Activated CD8-positive, alpha-beta memory T cell treated with anti-CD3 and anti-CD28 coated beads for 48 hours (primary cell): ENCODE measurements at places on chromosomes 2 and 18.

- DNase-seq = no peak
Measured at GRCh38 chr18:39184176-39184575, 1618.6 kb upstream of the CELF4 start.

DNA sequence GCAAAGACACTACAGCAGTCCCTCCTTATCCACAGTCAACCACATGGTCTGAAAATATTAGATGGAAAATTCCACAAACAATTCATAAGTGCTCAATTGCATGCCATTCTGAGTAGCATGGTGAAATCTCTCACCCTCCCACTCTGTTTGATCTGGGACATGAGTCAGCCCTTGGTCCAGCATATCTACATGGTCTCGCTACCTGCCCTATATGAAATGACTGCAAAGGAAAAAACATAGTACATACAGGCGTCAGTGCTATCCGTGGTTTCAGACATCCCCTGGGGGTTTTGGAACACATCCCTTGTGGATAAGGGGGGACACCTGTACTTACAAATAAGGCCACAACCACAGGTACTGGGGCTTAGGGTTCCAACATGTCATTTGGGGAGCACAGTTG, 73.7 kb downstream of the CABLES1 start:
- peak; percentile 37 for DNase-seq

DNA sequence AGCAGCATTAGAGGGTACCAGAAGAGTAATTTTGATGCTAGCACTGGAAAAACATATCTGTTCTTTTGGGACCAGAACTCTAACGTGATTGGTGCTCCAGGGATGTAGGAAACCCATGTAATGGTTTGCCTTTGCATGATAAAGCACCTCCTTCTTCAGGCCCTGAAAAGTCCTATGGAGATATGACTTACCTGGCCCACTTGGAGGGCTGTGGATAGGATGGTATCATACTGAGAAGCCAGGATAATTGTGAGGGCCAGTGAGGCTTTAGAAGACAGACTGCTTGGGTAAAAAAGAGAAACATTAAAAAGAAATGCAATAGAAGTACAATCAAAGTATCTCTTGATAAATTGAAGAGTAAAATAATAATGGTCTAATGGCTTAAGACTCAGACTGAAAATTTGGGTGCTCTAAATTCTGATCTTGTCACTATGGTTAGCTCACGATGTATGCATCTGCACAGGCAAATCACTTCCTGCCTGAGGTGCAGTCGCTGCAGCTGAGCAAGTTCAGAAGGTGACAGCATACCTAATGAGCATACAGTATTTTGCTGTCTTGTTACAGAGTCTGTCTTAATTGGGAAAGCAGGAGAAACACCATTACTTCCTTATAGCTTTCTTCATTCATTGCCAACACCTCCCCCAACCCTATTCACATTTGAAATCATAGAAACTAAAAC, 371.5 kb downstream of the NUP35 start:
- DNase-seq = no peak

DNA sequence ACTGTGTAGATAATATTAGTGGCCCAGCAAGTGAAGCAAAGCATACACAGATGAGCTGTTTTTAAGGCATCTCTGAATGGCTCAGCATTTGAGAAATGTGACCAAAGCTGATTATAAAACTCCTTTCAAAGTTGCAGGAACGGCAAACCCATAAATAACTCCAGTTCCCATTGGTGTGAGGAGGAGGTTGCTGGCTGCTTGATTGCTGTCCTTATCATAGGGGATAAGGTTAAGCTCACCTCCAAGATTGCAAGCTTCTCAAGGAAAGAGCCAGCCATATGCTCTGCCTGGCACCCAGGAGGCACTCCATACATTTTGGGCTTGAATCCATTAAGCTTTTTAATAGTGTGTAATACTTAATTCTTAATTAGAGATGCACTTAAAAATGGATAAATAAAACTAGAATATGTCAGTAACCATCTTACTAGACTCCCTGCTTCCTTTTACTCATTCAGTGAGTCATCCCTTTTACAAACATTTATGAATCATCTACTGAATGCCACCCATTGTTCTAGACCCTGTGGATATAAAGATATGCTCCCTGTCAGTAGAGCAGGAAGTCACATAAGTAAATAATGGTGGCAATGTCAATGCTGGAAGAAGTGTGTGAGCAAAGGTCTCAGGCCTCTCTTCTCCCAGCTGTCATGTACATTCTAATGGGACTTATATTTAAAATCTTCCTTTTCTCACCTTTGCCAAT, 99.3 kb downstream of the SPATS2L start:
- DNase-seq = no peak
